ENCODE measurements at places on chromosomes 7 and 10. TPM values are rescaled to one million over a fixed set of nuclear protein-coding genes. Genes with fewer than 3 reads are reported as not detected.

LRRC17 gene
- total RNA-seq, result 38.0 TPM

ADCYAP1R1 gene
- 8.3 TPM for total RNA-seq

MALSU1 gene
- 110 TPM for total RNA-seq

CCDC172 gene
- total RNA-seq, result not detected

CALML3 gene
- 9.4 TPM for total RNA-seq

FAM20C gene
- total RNA-seq, result 29.7 TPM

NYAP1 gene
- total RNA-seq, result 2.3 TPM

ADCK2 gene
- total RNA-seq, result 23.1 TPM

TRIM50 gene
- total RNA-seq, result 0.31 TPM

AOAH gene
- total RNA-seq, result 3.4 TPM

ASL gene
- total RNA-seq, result 9.8 TPM

KCP gene
- total RNA-seq, result 0.72 TPM

TRIM74 gene
- 1.7 TPM for total RNA-seq

GCK gene
- 2.9 TPM for total RNA-seq

ASB10 gene
- total RNA-seq, result 4.9 TPM

KEL gene
- 1.6 TPM for total RNA-seq

NUTM2A gene
- total RNA-seq, result 2.1 TPM

VIPR2 gene
- 9.6 TPM for total RNA-seq
